Fibroblast of villous mesenchyme (primary cell): ENCODE measurements at places on chromosomes 6 and 20. TPM values are rescaled to one million over a fixed set of nuclear protein-coding genes. Genes with fewer than 3 reads are reported as not detected.
A peak's percentile ranks its signal among the peaks of the same experiment; 100 is the strongest.

GRCh38 chr20:33566781-33567603, 77.1 kb downstream of the CBFA2T2 start:
- DNase-seq: no peak

GRCh38 chr6:33692760-33693158, 18.7 kb downstream of the UQCC2 start:
- no peak for DNase-seq

GRCh38 chr6:28922821-28923317, 916 bp downstream of the TRIM27 start:
- DNase-seq: peak; percentile 42

MMP24 gene
- 0.32 and 0.43 TPM in 2 replicates for total RNA-seq

DNA sequence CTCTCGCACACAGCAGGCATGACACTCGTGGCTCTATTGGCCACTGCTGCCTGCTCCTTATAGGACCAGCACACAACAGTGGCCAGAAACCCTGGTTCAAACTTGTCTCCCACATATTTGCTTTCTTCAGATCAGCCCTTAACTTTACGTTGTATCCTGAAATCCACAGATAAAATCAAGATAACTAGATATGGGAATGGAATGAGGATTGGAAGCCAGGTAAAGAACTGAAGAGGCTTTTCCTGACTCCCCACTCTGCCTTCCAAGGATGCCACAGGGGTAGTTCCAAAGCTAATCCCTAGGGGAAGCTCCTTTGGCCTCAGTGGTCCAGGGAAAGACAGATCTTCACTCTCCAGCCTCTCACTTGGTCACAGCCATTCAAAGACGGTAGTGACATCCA, 86.5 kb downstream of the INSM1 start:
- no peak for DNase-seq

- no peak for DNase-seq
These were observed 102.4 kb downstream of the FOXF2 start for GRCh38 chr6:1491591-1492319.

DNA sequence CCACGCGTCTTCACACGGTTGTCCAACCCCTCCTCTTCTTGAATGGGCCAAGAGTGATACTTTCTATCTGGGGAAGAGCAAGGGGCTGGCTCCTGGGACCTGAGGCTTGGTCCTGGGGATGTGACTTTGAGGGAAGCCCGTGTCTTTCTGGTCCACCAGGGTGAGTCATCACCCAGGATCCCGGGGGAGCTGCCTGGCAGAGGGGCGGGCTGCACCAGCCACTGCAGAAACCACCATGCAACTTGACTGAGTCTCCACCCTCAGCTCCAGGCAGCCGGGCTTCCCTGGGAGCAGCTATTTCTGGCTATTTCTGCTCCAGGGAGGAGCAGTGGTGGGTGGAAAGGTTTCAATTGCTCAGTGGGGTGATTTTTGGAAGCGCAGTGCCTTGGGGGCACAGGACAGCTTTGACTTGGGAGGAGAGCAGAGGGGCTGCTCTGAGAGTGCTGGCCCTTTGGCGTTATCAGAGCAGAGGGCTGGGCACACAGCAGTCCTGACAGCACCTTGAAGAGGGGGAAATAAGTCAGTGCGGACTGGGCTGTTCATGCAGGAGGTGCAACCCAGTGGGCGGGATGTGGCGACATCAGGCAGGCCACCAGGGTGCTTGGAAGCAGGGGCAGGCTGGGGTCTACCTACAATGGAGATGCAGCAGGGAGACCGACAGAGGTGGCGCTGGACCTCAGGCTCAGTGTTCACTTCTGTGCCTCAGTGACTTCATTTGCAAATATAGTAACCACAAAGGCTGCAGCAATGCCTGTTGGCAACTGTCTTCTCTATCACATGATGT, 45.1 kb upstream of the FAM83D start:
- no peak for DNase-seq

HUS1B gene
- 0.86 and 1.9 TPM in 2 replicates for total RNA-seq

DNA sequence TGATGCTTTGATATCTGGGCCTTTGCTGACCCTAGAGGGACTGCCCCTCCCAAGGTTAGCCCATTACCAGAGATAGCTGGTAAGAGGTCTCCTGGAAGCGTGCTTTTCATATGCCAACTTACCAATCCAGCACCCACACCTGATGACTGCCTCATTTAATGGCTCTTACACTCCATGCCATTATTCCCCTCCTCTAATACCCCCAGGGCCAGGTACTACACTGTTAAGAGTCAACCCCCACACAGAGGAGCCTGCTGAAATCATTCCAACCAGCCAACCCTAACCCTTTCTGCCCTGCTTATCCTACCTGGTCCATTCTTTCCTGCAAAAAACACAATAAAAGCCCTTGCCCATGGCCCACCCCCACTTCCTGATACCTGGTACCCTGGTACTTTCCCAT, 736.8 kb upstream of the SLC35B3 start:
- no peak for DNase-seq

SMIM13 gene
- 10.3 and 15.5 TPM in 2 replicates for total RNA-seq

DNA sequence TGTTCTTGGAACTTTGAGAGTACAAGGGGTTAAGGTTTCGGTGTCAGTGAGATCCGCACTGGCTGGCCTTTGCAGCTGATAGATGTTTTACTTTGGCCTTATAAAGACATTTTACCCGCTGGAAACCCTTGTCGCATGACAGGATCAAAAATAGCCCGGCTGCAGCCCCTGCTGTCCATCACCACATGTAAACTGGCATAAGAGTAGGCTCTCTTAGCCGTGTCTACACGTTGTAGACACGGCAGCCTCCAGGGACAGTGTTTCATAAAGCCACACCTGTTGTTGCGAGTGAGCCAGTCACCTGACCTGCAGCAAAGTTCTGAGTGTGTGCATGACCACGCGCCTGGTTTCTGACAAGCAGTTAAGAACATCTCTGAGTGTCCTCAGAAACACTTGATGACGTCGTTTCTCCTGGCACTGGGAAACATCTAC, 8.5 kb downstream of the RBM24 start:
- DNase-seq: peak; percentile 66

DNA sequence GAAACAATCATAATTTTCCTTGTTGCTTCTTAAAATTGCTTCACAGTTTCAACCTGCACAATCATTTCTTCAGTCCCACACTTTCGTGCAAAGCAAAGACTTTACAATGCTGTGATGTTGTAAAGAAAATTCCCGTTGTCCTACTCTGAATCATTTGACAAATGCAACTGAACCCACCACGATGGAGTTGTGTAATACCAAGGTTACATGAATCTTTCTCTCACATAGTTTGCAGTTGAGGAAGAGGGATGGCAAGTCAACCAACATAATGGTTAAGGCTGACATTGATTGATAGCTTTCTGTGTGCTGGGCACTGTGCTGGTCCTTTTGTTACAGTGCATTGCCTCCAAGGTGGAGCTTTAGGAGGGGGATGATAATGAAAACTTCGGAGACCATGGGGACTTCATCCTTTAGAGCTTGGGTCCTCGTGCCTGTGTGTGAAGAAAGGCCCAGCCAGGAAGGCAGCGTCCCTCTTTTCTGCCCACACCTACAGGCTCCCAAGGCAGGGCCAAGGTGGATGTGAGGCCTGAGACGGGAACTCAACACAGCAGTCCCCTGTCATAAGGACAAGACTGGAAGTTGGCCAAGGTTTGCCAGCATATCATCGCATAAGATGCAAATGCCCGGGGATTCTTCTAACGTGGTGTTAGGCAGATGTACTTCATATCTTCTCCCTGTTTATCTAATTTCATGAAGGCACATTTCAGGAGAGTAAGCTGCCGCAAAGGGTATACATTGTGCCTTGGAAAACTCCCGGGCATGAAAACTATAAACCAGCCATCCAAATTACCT, 96.9 kb downstream of the LY86 start:
- peak; percentile 16 for DNase-seq

DNA sequence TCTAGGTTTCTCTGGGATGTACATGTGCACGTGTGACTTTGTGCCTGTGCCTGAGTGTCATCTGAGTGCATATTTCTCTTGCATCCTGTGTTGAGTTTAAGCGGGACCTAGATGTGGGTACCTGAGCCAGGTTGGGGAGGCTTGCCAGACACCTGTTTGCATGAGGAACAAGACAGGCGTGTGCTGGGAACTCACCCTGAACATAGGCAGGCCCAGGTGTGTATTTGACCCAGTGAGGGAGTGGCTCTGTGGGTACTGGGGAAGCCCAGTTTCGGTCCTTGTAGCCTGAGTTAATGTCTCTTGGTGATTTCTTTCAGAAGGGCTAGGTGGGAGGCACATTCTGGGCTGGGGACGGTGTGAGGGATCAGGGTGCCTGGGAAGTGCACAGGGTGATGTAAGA, 98.6 kb downstream of the TMEM170B start:
- no peak for DNase-seq

DNA sequence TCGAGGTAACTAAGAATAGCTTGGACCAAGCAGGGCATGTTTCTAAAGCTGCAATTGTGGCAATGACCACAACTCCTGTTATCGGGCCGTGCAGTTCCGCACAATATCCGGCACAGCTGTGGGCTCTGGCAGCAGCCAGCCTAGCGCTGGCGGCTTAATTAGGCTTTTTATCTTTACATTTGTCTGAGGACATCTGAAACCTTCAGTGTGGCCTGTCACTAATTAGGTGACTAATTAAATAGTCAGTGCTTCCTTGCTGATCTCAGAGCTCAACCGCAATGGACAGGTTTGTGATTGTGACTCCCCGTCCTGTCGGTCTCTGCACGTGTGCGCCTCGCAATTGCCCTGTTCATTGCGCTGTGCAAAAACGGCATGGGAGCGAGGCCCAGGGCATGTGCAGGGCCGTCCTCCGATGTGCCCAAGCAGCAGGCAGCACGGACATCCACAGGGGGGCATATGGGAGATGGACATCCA, 134.8 kb upstream of the INSM1 start:
- no peak for DNase-seq

DNA sequence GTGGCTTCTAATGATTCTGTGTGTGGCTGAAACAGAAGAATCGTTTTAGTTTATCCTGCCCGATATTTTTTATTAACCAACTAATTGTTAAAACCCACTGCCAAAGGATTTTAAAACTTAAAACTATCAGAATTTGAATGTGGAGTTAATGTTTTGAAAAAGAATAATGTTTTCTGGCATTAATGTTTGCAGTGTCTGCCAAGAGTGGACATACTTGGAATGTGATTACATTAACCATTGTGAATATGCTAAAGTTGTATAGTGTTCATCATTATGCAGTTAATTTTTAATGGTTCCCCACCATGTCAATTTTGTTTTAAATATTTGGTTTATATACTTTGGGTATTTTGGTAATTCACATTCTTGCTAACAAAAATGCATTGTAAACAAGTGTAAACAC, 24.4 kb downstream of the DCBLD1 start:
- DNase-seq: no peak

DNA sequence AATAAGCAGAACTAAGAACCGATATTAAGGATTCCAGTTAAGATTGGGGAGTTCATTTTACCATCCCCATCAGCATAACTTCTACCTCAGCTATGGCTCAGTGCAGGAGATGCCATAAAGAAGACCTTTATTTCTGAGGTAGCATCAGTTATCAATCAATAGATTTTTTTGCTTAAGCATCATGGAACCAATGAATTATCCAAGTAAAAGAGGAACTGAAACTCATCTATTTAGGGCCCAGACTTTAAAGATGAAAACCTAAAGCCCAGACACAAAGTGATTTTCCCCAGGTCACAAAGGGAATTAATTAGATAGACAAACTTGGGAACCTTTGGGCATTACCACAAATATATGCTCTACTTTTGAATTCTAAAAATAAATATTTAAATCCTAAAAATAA, 59.2 kb upstream of the TINAG start:
- no peak for DNase-seq

GRCh38 chr6:53840027-53840426, 45.2 kb downstream of the LRRC1 start:
- DNase-seq: no peak
